ENCODE measurements at places on chromosomes 2 and 18.

DNA sequence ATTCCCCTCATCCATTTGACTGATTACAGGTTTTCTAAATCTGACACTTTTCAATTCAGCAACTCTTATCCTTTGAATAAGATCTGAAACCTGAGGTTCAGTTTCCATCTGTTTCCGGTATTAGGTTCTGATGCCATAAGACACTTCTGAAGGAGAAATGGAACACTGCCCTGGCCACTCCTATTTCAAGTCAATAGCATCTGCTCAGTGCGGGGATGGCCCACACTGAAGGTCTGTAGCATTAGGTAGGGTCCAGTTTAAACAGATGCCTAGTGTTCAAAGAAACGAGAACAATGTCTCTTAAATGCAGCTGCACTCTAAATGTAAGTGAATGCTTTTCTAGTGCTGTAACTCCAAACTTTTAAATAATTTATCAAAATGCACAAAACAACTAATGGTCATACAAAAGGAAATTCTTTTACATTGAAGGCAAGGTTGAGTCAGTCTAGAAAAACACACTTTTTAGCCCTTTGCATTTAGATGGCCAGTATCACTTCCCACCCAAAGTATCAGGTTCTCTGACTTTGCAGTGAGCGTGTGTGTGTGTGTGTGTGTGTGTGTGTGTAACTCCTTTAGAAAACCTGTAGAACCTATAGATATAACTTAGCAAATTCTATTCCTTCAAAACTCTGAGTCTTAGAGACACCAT, 78.2 kb downstream of the STK39 start:
- no peak for DNase-seq

- DNase-seq = no peak
Observed at GRCh38 chr2:167475791-167476190, 587.5 kb downstream of the XIRP2 start.

GRCh38 chr2:176653479-176654443, 384.5 kb downstream of the MTX2 start:
- DNase-seq = no peak

GRCh38 chr2:164073101-164074074, 337.6 kb upstream of the FIGN start:
- no peak for DNase-seq

- no peak for DNase-seq
Observed at GRCh38 chr2:28398101-28398834, 5.6 kb downstream of the FOSL2 start.

- no peak for DNase-seq
Observed at GRCh38 chr18:58526425-58527284, 102.2 kb downstream of the ALPK2 start.

DNA sequence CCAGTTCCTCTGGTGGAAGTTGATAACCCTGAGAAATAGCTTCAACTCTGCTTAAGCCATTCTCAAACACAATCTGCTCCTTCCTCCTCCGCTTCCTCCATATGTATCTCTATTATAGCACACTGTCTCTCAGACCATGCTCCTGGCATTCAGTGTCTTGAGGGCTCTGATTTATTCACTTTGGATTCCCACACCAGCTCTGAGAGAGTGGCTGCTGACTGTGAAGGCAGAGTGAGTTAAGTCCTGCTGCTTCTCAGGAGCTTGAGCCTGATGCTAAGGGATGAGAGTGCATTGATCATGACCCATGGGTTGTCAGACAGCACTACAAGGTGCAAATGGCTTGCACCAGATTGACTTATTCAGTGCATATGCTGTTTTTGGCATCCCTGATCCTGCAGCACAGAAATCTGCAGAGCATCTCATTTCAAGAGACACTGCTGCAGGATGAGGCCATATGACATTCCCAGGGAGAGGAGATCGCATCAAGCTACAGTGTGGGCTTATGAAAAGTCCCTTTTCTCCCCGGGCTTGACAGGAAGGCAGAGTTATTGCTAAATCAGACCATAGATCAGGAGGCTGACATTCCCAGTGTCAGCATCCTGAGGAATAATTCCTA, 500.5 kb upstream of the RAB6C start:
- DNase-seq = no peak

DNA sequence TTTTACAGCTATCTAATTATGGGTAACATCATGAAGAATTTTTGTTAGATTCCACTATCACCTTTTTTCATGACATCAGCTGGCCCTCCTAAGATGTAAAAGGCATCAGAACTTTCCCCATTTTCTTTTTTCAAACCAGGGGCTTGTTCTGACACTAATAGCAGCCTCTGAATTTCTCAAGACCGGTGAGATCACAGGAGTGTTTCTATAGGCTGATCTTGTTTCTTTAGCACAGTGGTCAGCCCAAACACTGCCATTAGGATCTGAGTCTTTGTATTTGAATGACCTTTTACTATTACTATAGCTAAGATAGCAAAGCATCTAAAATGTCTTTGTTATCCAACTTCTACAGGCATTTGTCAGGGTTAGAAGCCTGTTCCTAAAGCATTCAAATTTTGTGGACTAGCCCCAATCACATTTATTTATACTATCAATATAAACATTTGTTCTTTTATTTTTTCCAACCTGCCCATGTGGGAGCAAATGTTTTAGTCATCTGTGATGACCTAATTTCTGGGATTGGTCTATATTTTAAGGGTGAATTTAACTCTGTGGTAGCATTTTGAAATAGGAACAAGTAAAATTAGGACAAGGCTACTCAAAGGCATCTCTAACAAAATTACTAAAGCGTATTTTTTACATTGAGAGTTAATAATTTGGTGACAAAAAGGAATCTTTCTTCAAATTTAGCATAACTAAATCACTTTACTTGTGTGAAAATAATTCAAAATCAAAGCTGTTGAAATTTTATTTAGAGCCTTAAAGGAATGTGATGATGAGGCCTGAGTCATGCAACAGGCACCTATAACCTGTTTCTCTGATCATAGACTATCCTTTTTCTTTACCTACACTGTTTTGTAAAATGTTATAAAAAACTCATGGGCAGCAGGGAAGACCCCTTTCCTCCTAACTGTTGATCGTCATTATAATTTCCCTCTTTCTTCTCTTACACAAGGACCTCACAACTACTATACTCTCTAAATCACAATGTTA, 39.3 kb downstream of the ZAP70 start:
- no peak for DNase-seq

Data from activated T-helper 1 cell treated with anti-CD3 and anti-CD28 coated beads, Interleukin-2, amount 50 U/mL, for 16 hours (primary cell).